NCI-H1930 (cell line): ENCODE measurements at places on chromosomes 11 and 22.

GRCh38 chr22:22154040-22154439 is 90.5 kb upstream of the VPREB1 start:
- DNase-seq = no peak

DNA sequence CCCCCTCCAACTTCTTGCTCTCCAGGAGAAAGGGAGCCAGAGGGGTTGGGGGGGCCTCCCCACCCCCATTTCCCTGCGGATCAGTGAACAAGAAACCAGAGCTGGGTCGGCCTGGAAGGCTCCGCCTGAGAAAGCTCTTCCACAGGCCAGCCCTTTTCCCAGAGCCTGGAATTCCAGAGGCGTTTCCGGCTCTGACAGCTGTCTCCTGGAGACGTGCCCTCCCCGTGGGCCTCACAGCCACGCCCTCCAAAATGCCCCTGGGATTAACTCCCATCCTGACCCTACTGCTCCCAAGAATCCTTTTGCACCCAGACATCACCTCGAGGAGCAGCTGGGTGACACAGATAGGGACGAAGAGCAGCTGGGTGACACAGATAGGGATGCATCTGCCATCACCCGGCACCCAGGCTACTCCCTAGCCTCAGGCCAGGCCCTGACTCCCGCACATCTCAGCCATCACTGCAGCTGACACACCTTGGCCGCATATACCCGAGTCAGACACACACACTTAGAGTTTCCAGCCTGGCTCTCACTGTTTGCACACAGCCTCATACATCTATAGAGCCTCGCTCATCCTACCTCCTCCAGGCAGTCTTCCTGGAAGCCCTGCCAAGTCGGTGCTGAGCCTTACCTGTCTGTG is 7.6 kb upstream of the CDC42EP1 start:
- DNase-seq = no peak

DNA sequence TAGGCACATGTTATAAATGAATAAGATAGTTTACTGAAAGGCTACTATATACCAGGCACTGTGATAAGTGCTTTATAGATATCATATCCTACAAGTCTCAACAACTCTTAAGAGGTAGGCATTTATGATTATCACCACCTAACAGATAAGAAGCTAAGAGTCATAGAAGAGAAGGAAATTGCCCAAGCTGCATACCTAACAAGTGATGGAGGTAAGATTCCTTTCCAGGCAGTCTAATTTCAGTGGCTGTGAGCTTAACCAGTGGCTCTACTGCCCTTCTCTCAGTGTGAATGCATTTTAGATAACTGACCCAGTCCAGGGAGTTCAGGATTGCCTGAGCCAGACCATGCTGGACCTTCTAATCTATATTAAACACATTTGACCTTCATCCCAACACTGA is 39.2 kb downstream of the HEPHL1 start:
- DNase-seq = no peak

DNA sequence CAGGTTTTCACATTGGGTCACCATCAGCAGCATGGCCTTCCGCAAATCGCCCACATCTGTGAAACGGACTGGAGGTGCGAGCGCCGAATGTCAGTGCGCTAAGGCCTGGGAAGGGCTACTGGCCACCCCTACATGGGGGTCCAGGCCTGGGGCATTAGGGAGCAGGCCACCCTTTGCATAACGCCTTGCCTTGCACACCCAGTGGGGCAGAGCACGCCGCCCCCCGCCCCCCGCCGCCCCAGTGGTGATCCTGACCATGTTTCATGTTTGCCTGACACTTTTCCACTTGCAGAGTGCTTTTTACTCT is 2.6 kb downstream of the GRK2 start:
- DNase-seq = no peak

- no peak for DNase-seq
These were observed 38.3 kb downstream of the PDGFB start for GRCh38 chr22:39206491-39206890.

DNA sequence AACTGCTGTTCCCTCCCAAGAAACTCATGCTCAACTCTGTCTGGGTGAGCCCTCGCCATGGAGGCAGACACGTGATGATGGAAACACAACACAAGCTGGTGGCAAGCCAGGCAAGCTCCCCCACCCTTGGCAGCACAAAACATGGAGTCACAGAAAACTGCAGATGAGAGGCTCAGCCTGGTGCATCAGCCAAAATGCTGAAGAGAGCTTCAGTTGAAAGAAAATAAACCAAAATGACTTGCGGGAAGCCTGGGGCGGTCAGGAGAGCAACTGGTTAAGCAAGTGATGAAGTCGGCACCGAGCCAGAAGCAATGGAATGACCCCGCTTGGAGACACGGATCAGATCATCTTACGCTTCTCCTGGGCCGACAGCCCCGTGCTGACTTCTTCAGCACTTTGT is 68.3 kb downstream of the C11orf58 start:
- no peak for DNase-seq
